ENCODE measurements at places on chromosomes 7 and 10. TPM values are rescaled to one million over a fixed set of nuclear protein-coding genes. Genes with fewer than 3 reads are reported as not detected.

- no peak for DNase-seq
These were observed 165.9 kb upstream of the MYO3A start for GRCh38 chr10:25768167-25768566.

COL13A1 gene
- polyA plus RNA-seq = 34.7 TPM

- no peak for DNase-seq
These were observed 29.0 kb upstream of the WDFY4 start for GRCh38 chr10:48655411-48656240.

TMEM140 gene
- polyA plus RNA-seq = 31.2 TPM

NPY gene
- 0.44 TPM for polyA plus RNA-seq

DNA sequence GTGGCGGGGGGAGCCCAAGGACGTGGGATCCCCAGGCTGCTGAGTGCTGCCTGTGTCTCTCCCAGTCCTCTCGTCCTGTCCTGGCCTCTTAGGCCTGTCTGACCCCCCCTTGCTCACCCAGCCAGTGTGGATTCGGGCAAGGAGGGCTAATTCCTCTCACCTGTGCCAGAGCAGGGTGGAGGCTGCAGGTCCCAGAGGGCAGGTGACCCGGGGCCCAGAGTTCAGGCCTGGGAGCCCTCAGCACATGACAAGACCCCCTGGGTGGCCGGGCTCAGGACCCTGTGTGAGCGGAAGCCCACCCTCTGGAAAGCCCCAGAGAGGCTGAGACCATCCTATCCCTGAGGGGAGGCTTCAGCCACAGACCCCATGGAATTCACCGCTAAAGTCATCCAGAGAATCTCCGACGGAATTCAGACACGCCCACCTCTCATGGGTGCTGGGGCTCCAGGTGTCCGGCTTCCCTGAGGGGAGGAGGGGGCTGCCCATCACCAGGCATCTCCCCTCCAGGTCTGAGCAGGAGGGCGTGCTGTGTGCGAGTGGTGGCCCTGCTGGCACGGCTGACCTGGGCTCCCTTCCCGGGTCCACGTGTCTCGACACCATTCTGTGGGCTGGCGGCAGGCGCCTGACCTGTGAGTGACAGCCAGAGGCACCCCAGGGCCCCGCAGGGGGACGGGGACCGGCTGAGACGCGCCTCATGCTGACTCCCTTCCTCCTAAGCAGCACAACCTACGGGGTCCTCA, 5.0 kb downstream of the KNDC1 start:
- DNase-seq = no peak

TAS2R16 gene
- not detected for polyA plus RNA-seq

EVX1 gene
- not detected for polyA plus RNA-seq
